ENCODE measurements at places on chromosomes 11 and 22. TPM values are rescaled to one million over a fixed set of nuclear protein-coding genes. Genes with fewer than 3 reads are reported as not detected.
A peak's percentile ranks its signal among the peaks of the same experiment; 100 is the strongest.

DNA sequence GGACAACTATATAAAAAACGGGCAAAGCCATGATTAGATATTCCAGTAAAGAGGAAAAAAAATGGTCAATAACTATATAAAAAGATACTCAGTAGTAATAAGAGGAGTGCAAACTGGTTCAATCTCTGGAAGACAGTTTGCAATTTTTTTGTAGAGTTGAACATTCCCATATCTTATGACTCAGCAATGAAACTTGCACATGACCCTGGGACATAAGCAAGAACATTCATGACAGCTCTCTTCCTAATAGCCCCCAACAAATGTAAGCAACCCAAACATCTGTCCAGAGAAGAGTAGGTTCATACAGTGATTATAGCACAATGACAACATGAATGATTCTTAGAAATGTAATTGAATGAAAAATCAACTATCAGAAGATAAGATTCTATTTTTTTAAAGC is 21.8 kb upstream of the CSF2RB start:
- DNase-seq, result no peak

The MRE11 gene
- 15.5 TPM for total RNA-seq

The OR8G5 gene
- not detected for total RNA-seq

DNA sequence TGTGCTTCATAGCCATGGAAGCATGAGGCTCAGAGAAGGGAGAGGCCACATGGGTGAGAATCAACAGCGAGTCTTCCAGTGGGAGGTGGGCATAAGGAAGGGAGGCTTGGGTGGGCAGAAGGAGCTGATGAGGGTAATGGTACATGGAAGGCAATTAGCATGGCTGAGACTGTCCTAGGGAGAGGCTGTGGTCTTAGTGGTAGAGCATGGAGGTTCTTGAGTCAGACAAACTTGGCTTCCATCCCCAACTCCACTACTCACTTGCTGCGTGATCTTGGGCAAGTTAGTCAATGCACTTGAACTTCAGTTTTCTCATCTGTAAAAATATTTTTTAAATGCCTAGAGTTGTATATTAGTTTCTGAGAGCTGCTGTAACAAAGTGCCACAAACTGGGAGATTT is 227.2 kb upstream of the E2F8 start:
- no peak for DNase-seq

DNA sequence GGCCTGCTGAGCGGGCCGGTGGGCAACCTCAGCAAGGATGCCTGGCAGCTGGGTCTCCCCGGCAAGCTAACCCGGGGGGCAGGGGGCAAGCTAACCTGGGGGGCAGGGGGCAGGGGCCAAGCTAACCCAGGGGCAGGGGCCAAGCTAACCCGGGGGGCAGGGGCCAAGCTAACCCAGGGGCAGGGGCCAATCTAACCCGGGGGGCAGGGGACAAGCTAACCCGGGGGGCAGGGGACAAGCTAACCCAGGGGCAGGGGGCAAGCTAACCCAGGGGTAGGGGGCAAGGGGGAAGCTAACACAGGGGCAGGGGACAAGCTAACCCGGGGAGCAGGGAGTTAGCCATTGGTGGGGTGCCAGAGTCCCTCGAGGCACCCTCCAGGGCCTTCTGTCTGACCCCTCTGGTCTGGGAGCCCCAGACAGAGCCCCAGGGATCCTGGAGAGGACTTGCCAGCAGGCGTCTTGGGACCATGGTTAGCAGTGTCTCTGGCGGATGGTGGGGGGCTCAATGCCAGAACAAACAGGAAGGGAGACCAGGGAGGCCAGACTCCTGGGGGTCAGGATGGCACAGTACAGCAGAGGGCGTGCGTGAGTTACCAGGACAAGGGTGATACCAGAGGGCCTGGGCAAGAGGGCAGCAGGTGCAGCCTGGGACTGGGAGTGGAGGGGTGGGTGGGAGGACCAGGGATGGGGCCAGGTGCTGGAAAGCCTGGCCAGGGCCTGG is 16.1 kb downstream of the IGF2 start:
- DNase-seq, result no peak

GRCh38 chr11:43954241-43954640 is 11.8 kb downstream of the C11orf96 start:
- no peak for DNase-seq

- DNase-seq, result no peak
Observed at GRCh38 chr11:3952715-3953114, 97.3 kb downstream of the STIM1 start.

The SLC5A1 gene
- total RNA-seq, result not detected

- peak; percentile 26 for DNase-seq
Observed at GRCh38 chr11:126136507-126136906, 73.8 kb upstream of the CDON start.

DNA sequence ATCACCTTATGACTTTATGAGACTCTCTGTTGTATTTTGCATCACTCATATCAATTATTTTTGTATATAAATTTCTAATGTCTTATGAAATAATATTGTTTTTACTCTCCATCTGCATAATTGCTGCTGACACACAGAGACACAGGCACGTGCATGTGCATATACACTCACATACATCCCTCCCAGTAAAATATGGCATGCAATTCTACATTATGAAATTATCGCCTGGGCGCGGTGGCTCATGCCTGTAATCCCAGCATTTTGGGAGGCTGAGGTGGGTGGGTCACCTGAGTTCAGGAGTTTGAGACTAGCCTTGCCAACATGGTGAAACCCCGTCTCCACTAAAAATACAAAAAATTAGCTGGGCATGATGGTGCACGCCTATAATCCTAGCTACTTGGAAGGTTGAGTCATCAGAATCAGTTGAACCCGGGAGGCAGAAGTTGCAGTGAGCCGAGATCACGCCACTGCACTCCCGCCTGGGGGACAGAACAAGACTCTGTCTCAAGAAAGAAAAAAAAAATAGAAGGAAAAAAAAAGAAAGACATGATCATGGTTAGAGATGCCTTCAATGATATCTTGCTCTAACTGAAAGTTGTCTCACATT is 96.7 kb upstream of the LUZP2 start:
- no peak for DNase-seq

DNA sequence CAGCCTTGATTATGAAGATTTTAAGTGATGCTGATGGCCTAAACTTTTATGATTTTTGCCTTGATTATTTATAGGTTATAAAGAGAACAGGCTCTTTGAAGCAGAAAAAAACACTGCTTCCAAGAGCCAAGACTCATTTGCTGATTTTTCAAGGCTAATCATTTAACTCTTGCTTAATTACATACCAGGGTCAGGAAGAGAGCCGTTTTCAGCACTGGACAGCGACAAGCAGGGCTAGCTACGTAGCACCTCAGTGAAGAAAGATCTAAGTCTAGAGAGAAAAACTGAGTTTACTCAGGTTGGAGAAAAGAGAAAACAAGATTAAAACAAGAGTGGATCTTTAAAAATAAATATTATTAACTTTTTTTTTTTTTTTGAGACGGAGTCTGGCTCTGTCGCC is 615.4 kb upstream of the B3GAT1 start:
- no peak for DNase-seq

DNA sequence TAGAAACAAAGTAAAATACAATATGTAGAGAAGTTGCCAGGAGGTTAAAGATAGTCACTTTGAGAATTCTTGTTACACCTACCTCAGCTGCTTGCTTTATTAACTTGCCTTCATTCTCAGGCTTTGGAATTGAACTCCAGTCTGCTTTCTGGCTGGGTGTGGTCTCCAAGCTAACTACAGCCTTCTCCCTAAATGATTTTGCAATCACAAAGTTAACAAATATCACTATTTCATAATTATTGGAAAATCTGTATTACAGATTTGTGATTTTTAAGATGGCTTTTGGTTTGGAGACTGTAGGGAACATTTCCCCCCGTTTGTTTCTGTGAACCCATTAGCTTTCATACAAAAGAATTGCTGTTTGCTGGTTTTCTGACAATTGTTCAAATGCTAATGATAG is 2.2 kb downstream of the PLAAT5 start:
- DNase-seq, result no peak

The PRR33 gene
- total RNA-seq, result not detected

The MOGAT2 gene
- total RNA-seq, result not detected

The TPBGL gene
- 0.74 TPM for total RNA-seq

- DNase-seq, result no peak
Observed at GRCh38 chr11:34899633-34900016, 16.6 kb downstream of the APIP start.

- DNase-seq, result no peak
Observed at GRCh38 chr11:124467381-124467927, 22.0 kb upstream of the OR8B8 start.

The IFITM1 gene
- total RNA-seq, result 1.6 TPM

DNA sequence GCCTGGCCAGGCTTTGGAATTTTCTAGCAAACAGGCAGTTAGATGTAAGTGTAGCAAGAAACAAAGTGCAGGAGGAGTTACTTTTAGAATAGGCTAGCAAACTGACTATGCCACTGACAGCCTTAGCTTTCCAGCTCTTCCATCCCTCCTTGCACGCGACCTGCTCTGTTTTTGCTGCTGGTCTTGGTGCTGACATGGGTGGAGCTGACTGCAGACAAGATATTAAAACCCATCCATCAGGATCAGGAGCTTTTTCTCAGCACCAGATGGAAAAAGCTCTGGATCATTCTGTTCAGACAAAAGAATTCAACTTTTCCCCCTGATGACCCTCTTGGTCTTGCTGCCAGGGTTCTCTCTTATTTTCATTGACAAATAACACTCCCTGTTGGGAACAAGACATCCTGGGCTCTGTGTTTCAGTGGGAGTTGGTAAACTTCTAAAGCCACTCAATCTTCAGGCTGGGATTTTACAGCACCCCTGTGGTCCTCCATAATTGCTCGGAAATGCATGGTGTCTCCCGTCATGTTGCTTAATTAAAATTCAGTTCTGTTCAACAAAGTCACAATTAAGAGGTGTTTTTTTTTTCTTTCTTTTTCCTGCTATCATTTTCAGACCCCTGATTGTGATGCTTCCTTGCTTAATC is 240.0 kb upstream of the LARGE1 start:
- no peak for DNase-seq

DNA sequence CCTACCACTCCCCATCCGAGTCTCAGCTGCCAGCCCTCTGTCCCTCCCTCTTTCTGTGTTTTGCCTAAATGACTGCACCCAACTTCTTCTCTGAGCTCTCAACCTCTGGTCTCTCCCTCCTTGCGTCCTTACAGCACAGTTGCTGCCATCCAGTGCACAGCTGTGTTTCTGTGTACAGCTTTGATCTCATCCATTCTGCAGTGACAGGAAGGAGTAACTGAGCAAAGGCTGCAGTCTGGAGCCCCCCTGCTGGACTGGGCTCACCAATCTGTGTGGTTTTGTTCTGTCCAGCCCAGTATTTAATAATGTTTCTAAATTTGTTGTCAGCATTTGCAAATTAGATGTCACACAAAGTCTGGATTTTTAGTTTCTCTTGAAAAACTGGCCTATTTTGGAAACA is 43.8 kb downstream of the PRR5L start:
- no peak for DNase-seq

The PIK3IP1 gene
- total RNA-seq, result 6.8 TPM

- DNase-seq, result no peak
Observed at GRCh38 chr11:70845591-70846041, 406.8 kb downstream of the SHANK2 start.

GRCh38 chr22:19841641-19842392 is 12.9 kb downstream of the GNB1L start:
- no peak for DNase-seq

The SLN gene
- not detected for total RNA-seq

DNA sequence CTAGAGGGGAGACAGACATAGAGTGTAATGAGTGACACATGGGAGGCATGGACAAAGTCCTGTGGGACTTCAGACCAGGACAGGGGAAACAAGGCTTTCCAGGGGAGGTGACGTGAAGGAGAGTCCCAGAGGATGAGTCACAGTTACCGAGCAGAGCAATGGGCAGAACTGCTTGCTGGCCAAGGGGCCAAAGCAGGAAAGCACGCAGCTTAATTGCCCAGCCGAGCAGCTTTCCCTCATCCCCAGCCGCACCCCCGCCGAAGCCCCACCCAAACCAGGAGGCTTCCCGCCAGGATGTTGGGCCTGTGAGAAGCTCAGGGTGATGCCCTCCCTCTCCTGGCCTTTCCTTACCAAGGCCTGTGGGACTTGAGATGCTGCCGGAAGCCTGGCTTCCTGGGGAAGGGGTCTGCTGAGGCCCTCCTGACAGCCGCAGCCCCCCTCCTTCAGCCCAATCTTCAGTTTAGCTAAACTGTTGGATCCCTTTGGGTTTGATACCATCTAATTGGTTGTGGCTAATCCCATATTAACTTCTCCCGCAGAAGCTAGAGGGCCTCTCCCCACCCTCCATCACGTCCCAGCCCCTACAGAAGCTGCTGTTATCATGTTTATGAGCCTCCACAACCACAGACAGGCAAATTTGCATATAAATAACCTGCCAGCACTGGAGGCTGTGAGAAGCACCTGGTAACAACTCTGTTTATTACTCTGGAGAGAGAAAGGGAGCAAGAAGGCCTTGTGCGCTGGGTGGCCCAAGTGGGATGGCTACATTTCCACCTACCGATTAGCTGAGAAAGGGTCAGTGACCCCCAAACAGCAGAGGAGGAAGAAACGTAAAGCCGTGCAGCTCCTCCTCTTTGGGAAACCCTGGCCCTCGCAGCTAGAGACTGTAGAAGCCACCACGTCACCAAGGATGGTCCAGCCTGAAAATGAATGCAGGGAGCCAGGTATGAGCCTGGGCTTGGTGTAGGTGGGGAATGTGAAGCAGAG is 80.0 kb downstream of the TRIM29 start:
- no peak for DNase-seq

DNA sequence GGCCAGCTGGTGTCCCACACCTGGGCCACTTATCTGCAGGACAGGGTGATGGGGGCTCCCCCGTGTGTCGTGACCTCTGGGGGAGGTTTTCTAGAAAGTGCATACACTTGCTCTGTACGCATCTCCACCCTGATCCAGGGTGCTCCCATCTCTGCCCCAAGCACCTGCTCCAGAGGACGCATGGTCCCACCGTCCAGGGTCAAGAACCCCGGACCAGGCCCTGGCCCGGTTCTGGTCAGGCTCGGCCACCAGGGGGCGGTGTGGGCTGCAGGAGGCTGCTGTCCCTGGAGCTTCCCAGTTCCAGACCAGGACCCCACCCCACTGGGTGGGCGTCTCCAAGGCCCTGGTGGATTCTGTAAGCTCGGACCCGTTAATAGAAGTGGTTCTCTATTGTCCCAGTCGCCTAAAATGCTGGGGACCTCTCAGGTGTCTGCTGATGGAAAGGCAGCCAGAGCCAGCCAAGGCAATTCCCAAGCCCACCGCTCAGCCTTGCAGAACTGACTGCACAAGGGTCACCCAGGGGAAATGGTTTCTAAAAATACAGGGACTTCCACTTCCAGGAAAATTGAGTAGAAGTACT is 34.7 kb upstream of the SEPTIN5 start:
- peak; percentile 81 for DNase-seq

The KCNJ4 gene
- 0.27 TPM for total RNA-seq

DNA sequence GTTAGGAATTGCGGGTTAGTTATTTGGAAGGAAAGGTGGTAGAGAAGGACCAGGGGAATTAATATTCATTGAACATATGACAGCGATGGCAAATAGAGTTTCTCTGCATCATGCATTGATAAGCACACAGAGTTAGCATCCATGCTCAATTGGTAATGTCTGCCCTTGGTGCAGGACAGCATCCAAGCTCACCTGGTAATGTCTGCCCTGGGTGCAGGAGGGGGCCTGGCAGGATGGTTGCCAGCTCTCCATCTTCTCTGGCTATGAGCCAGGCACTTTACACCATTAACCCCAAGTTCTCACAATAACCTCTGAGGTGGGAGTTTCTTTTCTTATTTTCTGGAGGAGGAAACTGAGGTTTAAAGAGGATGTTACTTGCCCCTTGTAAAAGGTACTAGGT is 50.4 kb upstream of the RBFOX2 start:
- no peak for DNase-seq

GRCh38 chr11:69317401-69318092 is 23.6 kb downstream of the MYEOV start:
- no peak for DNase-seq

GRCh38 chr11:20369826-20370225 is 6.3 kb downstream of the HTATIP2 start:
- no peak for DNase-seq

GRCh38 chr11:87820011-87820410 is 355.2 kb downstream of the RAB38 start:
- DNase-seq, result no peak
